ENCODE measurements at places on chromosomes 1 and 21. TPM values are rescaled to one million over a fixed set of nuclear protein-coding genes. Genes with fewer than 3 reads are reported as not detected.

DNA sequence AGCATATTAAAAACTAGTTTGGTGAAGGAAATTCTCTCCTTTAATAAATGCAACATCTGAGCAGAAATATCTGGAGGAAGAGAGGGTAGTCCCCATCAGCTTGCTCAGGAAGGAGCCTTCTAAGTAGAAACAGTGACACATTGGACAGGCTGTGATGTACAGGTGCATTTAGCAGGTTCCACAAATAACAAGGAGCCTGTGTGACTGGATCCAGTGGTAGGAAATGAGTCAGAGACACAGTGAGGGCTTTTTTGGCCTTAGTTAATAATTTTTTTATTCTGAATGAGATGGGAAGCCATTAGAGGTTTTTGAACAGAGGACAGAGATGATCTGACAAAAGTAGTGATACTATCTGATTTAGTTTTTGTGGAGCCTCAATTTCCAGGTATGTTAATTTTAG, 738.9 kb upstream of the PTBP2 start:
- no peak overlapping the region for H3K27ac ChIP-seq
- H3K4me1 ChIP-seq: no peaks in the 10 kb centered on the region
- no peaks in the 10 kb centered on the region for H3K36me3 ChIP-seq
- H3K4me3 ChIP-seq: no peak overlapping the region
- DNase-seq: no peak
- no peaks in the 10 kb centered on the region for H3K27me3 ChIP-seq

- H3K4me1 ChIP-seq: peaks cover 15% of the 10 kb centered on the region
- H3K27ac ChIP-seq: no peak overlapping the region
- H3K27me3 ChIP-seq: peaks cover 73% of the 10 kb centered on the region
- H3K4me3 ChIP-seq: peak overlapping the region; percentile 64
Measured at GRCh38 chr1:94245747-94246438, 8.5 kb upstream of the ARHGAP29 start.

DNA sequence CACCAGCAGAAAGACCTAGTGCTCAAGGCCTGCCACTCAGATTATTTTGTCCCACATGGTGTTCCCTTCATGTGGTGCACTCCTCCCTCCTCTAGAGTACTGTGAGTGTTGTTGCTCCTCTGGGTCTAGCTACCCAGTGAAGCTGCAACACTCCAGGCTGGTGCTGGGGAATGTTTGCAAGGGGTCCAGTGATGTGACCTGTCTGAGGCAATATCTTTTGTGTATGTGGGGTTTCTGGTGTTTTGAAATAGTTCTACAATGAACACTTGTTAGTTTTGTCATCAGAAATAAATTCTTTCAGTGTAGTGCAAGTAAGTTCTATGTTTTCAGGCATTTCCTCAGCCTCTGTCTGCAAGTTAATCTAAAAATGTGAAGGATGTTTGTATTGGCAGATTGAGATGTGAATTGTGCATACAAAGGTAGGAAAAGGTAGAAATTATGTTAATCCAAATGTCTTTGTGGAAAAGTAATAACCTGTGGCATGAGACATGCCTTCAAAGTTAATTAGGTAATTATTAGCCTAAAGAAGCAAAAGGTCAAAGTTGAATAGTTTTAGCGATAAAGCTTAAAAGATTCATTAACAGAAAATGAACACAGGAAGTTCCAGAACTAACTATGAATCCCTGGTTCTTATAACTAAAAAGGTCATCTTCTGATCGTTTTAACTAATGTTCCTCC, 616.8 kb downstream of the LTN1 start:
- H3K36me3 ChIP-seq: peaks cover 7% of the 10 kb centered on the region
- no peak for DNase-seq
- H3K4me1 ChIP-seq: peaks cover 5% of the 10 kb centered on the region
- no peak overlapping the region for H3K27ac ChIP-seq
- no peaks in the 10 kb centered on the region for H3K27me3 ChIP-seq

- DNase-seq: peak; percentile 56
- H3K27ac ChIP-seq: no peak overlapping the region
- no peaks in the 10 kb centered on the region for H3K36me3 ChIP-seq
- H3K4me3 ChIP-seq: no peak overlapping the region
Measured at GRCh38 chr1:15282810-15283474, 35.9 kb downstream of the FHAD1 start.

GRCh38 chr1:173475564-173476196, 1.5 kb upstream of the PRDX6 start:
- H3K27me3 ChIP-seq: no peaks in the 10 kb centered on the region
- DNase-seq: no peak
- H3K4me3 ChIP-seq: peak overlapping the region; percentile 92

GRCh38 chr1:248885646-248886045, 20.4 kb upstream of the PGBD2 start:
- no peaks in the 10 kb centered on the region for H3K27me3 ChIP-seq
- DNase-seq: no peak
- no peaks in the 10 kb centered on the region for H3K36me3 ChIP-seq
- no peak overlapping the region for H3K4me3 ChIP-seq
- no peak overlapping the region for H3K27ac ChIP-seq

Gene PDPN
- 67.3 TPM for total RNA-seq

Gene LINGO4
- total RNA-seq: not detected

Gene SH3GLB1
- 16.4 TPM for total RNA-seq

Measured in GM23338 (cell line).